DMS 273 treated with DMSO at 0.1 percent for 48 hours (cell line): ENCODE measurements at places on chromosomes 11 and 22.

DNA sequence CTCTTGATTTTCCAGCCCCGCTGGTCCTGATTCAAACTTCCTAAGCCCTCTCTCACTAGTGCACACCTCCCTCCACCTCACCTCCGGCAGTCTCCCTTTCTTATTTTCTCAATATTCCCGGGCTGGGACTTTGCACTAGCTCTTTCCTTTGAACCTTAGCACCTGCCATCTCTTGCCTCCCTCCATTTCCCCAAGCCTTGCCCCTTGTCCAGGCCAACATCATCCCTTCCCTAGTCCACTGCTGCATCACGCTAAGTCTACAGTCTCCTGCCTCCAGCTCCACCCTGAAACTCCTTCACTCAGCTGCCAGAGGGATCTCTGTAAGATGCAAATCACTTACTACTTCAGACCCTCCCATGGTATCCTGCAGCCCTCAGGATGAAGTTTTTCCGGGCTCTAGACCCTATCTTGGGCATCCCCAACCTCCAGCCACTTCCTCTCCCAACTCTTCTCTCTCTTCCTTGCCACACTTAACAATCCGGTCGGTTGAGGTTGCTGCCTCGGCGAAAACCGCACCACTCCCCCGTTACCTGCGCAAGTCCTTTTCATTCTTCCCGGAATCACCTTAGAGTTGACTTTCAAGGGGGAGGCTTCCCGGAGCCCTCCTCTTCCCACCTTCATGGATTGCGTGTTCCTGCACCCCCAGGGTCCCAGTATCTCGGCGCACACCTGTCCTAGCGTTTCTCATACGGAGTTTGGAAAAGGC lies 42.7 kb downstream of the NECTIN1 start:
- no peak for DNase-seq

- DNase-seq, result no peak
Measured at GRCh38 chr11:105139669-105140068, at the start of gene CARD18. Gene CARD18, minus strand, starts transcription at chr11:105139769. Its CDS starts 43 bp downstream, at chr11:105139726.

DNA sequence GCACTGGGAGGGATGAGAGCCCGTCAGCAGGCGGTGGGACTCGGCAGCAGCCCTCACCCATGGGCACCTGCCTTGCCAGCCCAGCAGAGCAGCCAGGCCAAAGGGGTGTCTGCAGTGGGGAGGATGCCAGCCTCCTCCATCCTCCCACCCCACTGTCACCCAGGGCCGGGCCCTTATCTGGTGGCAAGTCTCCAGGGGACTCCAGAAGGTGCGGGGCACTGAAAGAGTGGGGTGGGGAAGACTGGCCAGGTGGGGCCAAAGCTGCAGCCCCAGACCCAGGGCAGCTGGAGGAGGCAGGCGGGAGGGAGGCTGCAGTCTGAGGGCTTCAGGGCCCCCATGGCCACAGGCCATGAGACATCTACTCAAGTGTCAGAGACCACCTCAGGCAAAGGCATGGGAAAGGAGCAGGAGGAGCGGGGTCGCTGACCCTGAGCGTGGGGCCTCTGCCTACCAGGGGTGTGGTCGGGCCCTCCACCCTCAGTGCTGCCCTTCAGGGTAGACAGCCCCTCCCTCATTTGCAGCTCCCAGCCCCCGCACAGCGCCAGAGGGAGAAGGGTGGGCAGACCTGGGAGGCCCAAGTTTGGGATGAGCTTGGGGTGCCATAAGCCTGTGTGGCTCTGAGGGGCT lies 3.5 kb downstream of the DGCR6L start:
- DNase-seq, result no peak

GRCh38 chr11:33894398-33894746 lies 2.5 kb upstream of the LMO2 start:
- DNase-seq, result no peak

- no peak for DNase-seq
Measured at GRCh38 chr22:45179276-45180049, 15.7 kb downstream of the NUP50 start.

DNA sequence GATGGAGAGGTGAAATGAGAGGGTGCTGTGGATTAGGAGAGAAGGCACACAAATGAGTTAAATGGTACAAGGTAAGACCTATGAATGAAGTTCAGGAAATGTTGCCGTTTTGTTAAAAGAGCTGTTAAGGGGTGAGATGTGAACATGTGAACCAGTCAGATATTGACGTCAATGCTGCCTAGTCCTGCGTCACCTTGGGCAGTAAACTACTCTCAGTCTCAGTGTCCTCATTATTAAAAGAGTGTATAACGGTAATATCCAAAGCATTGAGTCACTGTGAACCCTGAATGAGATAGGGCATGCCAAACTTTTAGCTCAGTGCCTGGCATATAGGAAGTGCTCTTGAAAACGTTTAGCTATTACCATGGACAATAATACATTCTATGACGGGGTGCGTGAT lies 32.4 kb upstream of the SORL1-AS1 start:
- DNase-seq, result no peak

DNA sequence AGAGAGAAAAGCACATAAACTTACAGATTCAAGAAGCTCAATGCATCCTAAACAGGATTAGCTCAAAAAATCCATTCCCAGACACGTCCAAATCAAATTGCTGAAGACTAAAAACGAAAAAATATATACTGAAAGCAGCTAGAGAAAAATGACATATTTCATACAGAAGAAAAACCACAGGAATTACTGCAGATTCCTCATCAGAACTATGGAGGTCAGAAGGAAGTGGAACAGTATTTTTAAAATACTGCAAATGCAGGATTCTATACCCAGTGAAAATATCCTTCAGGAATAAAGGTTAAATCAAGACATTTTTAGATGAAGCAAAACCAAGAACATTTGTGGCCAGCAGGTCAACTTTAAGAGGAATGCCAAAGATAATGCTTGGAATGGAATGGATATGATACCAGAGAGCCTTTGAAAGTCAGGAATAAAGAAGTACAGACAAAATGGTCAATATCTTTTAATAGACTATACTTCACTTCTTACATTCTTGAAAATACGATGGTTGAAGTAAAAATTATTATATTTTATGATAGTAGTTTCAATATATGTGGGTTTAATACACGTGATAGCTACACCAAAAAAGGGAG lies 352.9 kb downstream of the CTTN start:
- no peak for DNase-seq

DNA sequence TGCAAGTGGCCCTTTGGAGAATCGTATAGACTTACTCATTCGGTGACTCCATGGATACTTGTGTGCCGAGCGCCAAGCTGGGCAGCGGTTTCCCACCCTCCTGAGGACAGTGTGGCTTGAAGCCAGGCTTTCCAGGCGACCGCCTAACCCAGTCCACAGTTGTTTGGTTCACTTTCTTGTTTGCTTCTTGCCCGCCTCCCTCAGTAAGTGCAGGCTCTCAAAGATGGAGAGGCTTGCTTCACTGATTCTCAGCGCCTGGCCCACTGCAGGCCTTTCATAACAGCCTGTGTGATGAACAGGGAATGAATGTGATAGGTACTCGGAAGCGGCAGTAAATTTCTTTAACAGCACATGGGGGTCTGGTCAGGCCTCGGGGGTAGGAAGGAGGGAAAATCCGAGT lies 11.2 kb upstream of the MDK start:
- DNase-seq, result no peak

- no peak for DNase-seq
Measured at GRCh38 chr11:77423624-77424023, 50.3 kb downstream of the PAK1 start.

- no peak for DNase-seq
Measured at GRCh38 chr11:85762226-85762625, 48.7 kb downstream of the SYTL2 start.

- DNase-seq, result no peak
Measured at GRCh38 chr11:12469451-12469850, 92.1 kb downstream of the PARVA start.

DNA sequence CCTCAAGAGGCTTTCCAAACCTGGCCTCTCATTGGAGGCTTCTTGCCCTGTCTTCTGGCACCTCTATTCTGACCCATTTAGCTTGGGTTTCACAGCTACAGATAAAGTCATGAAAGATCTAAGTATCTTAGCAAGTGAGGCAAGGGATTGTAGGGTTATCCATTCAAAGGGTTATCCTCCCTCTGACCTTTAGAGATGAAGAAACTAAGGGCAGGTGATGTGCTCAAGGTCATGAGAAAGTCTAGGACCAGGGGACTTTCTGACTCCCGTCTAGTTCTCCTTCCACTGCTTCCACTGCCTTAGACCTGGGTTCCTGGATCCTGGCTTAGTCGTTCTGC lies 7.2 kb downstream of the PHOX2A start:
- no peak for DNase-seq

DNA sequence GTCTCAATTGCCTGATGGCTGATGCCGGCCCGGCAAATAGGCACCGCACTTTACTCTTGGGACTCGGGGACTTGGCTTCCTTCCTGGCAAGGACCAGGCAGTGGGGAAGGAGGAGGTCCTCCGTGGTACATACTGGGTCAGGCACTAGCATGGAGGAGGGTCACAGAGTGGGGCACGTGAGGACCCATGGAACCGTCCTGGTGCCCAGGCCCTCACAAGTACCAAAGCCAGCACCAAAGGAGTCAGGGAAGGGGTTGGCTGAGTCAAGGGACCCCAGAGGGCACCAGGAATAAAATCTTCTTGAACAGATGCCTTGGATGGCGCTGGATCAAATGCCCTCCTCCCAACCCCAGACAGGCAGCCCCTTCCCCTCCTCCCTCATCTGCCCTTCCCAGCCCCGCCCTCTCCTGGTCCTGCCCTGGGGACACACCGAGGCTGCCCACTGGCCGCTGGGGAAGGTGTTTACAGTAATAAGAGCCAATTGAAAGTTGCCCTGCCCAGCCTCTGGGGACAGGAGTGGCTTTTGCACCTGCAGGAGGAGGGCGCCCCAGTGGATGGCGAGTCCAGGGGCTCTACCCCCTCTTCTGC lies 5.6 kb upstream of the CARNS1 start:
- DNase-seq, result no peak

DNA sequence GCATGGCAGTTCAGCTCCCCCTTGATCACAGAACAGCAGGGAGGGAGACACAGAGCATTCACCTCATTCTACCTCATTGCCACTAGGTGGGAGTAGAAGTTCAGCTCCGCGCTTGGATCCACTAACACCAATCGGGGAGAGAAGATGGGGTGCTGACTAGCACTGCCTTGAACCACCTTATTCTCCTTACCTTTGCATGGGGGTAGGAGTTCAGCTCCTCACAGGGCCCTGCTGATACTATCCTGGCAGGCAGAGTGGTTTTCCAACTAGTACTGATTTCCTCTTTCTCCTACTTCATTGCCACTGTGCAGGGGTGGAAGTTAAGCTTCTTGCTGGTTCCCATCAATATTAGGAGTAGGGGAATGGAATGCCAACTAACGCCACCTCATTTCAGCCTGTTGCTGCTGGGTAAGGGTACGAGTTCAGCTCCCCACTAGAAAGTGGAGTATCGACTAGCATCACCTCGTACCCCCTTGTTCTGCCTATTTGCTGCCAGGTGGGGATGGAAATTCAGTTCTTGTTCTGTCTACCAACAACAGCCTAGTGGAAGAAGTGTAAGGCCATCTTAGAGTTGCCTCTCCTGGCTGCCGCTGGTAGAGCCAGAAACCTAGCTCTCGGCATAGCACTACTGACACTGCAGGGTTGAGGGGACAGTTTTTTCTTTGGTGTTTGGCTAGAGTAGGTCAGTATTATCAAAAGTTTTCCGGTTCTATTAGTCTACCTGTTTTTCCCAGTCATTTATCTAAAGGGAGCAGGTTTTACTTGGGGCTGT lies 550.9 kb upstream of the CCDC90B start:
- no peak for DNase-seq

GRCh38 chr11:2536440-2536989 lies 91.7 kb downstream of the KCNQ1 start:
- no peak for DNase-seq

- DNase-seq, result peak; percentile 84
Measured at GRCh38 chr11:31874631-31875191, 63.6 kb upstream of the PAX6 start.

- DNase-seq, result no peak
Measured at GRCh38 chr11:44335052-44335760, 25.3 kb upstream of the ALX4 start.

- no peak for DNase-seq
Measured at GRCh38 chr22:37203354-37204044, 8.8 kb downstream of the SSTR3 start.

- no peak for DNase-seq
Measured at GRCh38 chr11:2802389-2803185, 83.0 kb downstream of the CDKN1C start.

GRCh38 chr11:93540896-93541553 lies 2.2 kb downstream of the SMCO4 start:
- no peak for DNase-seq

- DNase-seq, result no peak
Measured at GRCh38 chr11:280706-281485, 2.7 kb downstream of the NLRP6 start.

GRCh38 chr22:44332946-44333345 lies 20.2 kb upstream of the SHISAL1 start:
- DNase-seq, result no peak

- DNase-seq, result no peak
Measured at GRCh38 chr11:12695873-12696272, 21.7 kb downstream of the TEAD1 start.

DNA sequence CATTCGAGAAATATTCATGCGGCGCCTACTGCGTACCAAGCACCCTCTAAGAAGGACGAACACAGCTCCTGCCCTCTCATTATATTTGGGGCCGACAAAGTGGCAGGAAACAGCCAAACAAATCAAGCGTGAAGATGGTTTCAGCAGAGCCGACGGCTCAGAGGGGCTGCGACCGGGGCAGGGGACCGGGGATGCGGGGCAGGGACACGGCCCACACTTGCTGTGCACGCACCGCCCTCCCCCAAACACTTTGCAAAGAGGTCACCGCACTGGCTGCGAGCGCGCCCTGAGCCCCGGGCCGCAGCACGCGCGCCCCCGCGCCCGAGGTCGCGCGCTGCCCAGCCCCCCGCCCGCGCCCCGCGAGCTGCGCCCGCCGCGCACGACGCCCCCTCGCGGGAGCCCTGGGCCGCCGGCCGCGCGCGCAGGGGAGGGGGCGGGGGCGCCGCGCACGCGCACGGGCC lies 255 bp upstream of the SYNGR1 start:
- no peak for DNase-seq

DNA sequence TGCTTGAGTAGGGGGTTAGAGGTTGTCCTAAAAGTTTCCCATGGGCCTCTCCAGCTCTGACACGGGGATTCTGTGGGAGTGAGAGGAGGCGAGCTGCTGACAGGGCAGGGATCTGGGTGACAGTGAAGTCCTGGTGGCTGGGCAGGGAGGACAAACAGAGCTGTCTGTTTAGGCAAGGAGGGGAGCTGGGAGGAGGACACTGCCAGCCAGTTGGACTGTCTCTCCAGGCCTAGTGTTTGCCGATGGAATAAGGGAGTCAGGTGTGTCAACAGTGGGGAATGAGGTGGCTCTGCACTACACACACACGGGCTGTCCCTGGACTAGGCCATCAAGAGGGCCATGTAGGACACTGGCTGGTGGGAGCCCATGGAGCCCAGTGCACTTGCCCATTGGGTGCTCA lies 20.6 kb upstream of the SYT7 start:
- no peak for DNase-seq

- no peak for DNase-seq
Measured at GRCh38 chr11:63929616-63930015, 9.2 kb upstream of the NAA40 start.

GRCh38 chr22:20403779-20404140 lies 9.8 kb downstream of the ZNF74 start:
- DNase-seq, result no peak
